ENCODE measurements at places on chromosomes 1 and 21.
A peak's percentile ranks its signal among the peaks of the same experiment; 100 is the strongest.

- no peak for DNase-seq
Observed at GRCh38 chr1:47785561-47786271, 211.5 kb downstream of the TRABD2B start.

DNA sequence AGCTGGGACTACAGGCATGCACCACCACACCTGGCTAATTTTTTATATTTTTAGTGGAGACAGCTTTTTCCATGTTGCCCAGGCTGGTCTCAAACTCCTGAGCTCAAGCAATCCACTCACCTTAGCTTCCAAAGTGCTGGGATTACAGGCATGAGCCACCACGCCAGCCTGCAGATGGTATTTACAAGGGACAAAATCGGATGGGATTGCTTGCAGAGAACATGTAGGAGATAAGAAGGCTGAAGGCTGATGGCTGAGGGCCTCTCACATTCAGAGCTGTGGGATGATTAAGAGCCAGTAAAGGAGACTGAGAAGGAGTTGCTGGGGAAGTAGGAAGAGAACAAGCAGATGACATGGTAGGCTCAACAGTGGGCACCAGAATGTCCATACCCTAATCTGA is 24.0 kb upstream of the QSOX1 start:
- DNase-seq: no peak

DNA sequence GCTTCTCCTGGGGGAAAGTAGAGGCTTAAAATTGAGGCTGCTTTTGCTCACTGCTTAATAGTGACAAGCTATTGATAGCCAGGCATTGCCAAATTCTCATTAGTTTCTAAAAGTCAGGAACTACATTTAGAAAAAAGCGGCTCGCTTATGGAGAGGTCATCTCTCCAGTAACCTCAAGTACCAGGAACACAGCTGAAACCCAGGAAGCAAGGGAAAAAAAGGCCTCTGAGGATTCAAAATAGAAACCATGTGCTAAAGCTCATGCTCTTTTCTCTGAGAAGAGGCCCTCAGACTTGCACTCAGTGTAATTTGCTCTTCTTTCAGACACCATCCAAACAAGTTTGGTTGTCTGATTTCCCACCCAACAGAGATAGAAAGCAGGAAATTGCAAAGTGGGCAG is 261.4 kb upstream of the USP25 start:
- DNase-seq: no peak

DNA sequence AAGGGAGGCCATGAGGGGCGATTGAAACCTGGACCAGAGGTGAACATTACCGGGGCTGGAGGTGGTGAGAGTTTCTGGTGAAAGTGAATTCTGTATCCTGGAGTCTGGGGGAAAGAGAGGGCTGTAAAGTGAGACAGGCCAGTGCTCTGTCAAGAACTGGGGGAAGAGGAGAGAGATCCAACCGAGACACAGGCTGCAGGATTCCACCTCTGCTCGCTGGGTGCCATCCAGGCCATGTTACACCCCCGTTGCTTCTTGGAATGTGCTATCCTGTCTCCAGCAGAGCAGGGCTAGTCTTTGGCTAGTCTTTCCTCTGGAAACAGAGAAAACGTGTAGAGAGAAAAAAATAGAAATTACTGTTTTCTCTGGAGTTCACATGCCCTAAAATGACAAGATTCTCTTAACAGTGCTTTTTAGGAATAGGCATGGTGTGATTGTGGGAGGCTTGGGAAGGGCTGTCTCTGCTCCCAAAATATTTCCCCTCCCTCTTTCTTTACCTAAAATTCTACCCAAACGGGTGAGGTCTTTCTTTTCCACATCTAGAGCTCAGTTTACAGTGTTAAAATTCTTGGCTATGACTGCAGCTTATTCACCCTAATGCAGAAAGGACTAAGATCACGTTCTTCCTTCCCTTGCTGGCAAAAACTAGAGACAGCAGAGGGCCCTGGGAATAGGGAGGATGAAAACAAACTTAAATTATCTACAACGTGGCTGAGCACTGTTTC is 16.5 kb upstream of the OVAAL start:
- DNase-seq: no peak

- DNase-seq: peak; percentile 7
Observed at GRCh38 chr1:235074523-235075047, 54.1 kb downstream of the TOMM20 start.

DNA sequence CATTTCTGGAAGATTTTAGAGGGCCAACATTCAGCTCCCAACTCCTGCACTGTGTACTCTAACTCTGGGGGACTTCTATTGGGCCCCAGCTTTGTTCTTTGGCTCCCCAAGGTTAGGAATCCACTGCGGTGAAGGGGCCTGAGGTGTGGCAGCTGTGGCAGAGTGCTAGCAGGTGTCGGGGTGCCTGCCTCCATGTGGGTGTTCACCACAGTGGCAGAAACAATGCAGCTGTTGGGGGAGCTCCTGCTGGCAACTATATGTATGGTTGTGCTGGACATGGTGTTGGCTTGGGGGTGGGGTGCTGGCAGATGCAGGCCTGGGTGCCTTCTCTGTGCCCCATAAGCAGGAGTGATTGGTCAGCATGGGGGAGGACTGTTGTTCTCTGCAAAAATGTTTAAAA is 95.5 kb downstream of the ST6GALNAC3 start:
- peak; percentile 7 for DNase-seq

DNA sequence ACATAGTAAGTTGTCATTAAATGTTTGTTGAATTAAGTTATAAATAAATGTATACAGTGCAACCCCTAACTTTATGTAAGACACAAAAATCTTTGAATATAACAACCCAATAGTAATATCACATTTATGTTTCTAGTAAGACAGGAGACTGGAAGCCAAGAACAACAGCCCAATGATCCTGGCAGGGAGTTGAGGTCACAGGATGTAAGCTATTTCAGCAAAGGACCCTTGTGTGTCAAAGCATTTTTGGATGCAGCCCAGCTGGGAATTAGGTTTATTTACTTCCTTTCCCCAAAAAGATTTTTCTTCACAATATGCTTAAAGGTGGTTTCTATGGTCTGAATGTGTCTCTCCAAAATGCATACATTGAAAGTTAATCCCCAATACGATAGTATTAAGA is 34.0 kb upstream of the ABCA4 start:
- no peak for DNase-seq

GRCh38 chr1:59692591-59692990 is 122.2 kb upstream of the HOOK1 start:
- DNase-seq: peak; percentile 8

DNA sequence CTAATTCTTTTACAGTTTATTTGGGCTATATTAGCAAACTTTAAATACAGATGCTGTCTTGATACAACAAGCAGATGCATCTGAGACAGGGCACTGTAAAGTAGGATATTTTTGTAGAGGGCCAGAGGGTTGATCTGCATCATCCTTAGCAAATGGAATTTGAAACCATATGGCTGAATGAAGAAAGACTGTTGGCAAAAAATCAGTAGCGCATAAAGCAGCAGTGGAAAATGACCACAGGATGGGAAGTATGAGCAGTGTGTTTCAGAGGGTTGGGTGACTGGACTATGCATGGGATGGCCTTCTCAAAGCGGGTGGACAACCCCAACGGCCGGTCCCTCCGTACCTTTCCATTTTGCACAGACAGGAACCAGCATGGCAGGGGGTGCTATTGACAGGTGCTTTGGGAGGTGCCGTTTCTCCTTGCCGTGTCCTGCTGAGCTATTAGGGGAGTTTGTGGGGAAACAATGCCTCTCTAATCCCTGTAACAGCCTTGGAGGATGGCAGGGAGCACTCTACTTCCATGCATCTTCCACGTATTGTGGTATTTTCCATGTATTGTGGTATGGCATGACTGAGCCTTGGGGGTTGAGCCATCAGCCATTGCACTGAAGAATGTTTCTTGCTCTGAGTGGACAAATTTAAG is 5.9 kb downstream of the LRRC8B start:
- DNase-seq: no peak

- DNase-seq: no peak
Observed at GRCh38 chr1:59078070-59078800, 218.7 kb upstream of the FGGY start.

DNA sequence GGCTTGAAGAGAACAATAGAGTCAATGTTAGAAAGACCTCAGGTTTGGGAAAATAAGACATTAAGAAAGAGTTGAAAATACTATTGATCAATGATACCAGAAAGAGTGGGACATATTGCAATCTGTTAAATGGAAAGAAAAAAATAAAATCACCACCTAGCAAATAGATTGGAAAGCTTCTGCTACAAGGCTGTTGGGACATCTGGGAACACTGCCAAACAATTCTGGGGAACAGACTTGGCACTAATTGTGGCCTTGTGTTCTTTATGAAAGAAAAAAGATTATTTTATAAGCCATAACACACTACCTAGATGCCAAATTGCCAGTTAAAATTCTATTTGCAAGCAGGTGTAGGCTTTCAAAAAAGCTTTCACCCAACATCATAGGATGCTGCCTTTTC is 137.8 kb downstream of the TSEN15 start:
- no peak for DNase-seq

All from CD4-positive, alpha-beta T cell treated with Interleukin-17A for 1 hour (primary cell).